ENCODE measurements at places on chromosomes 4 and X.

GRCh38 chr4:158176108-158176507 lies 3.3 kb upstream of the GASK1B start:
- no peak for DNase-seq

DNA sequence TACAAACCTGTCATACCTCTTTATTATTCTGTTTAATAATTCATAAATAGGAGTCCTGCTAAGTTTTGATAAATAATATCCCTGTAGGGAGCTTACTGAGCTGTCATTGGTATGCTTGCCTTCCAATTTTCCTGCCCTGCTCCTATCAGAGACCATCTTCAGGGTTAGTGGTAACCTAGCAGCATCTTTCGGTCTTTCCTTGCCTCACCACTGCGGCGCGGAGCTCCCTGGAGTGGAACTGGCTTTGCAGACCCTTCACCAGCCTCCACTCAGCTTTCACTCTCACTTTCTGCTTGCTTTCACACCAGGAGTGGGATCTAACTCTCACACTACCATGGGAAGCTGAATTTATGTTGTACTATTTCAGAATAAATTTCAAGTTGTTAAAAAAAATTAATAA lies 481.7 kb upstream of the ATOH1 start:
- DNase-seq: no peak

- no peak for DNase-seq
These were observed 46.9 kb upstream of the NFKB1 start for GRCh38 chr4:102454268-102454667.

GRCh38 chr4:128333309-128334018 lies 45.9 kb upstream of the PGRMC2 start:
- no peak for DNase-seq

GRCh38 chr4:24888475-24889344 lies 24.1 kb downstream of the CCDC149 start:
- no peak for DNase-seq

- DNase-seq: no peak
These were observed 113.2 kb upstream of the SPRY1 start for GRCh38 chr4:123283371-123283895.

GRCh38 chr4:167023364-167023925 lies 210.8 kb downstream of the SPOCK3 start:
- DNase-seq: no peak

- DNase-seq: no peak
These were observed 73.6 kb downstream of the MED28 start for GRCh38 chr4:17688011-17688441.

- no peak for DNase-seq
These were observed 86.3 kb downstream of the RTL9 start for GRCh38 chrX:110444996-110445395.

DNA sequence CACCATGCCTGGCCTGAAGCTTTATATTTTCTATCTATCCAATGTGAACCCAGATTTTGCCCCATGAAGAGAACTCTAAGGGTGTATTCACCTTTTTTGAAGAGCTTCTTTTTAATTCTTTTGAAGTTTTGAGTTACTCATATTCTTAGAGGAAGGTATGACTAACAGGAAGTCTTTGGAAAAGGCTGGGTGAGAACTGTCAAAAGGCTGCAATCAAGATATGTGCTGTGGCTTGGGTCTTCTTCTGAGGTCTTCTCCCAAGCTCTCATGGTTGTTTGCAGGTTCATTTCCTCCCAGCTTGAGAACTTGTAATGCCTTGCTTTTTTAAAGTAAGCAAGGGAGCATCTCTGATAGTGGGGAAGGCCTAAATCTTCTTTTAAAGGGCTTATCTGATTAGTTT lies 3.1 kb upstream of the C4orf17 start:
- no peak for DNase-seq

- no peak for DNase-seq
These were observed 665 bp downstream of the TIGD2 start for GRCh38 chr4:89111833-89112563.

GRCh38 chrX:88170553-88170952 lies 576.5 kb upstream of the CPXCR1 start:
- DNase-seq: no peak

GRCh38 chr4:186643501-186644310 lies 80.0 kb downstream of the FAT1 start:
- DNase-seq: no peak

GRCh38 chr4:43607827-43608461 lies 715.4 kb downstream of the GRXCR1 start:
- DNase-seq: no peak

GRCh38 chrX:28498658-28499057 lies 88.6 kb upstream of the IL1RAPL1 start:
- no peak for DNase-seq

DNA sequence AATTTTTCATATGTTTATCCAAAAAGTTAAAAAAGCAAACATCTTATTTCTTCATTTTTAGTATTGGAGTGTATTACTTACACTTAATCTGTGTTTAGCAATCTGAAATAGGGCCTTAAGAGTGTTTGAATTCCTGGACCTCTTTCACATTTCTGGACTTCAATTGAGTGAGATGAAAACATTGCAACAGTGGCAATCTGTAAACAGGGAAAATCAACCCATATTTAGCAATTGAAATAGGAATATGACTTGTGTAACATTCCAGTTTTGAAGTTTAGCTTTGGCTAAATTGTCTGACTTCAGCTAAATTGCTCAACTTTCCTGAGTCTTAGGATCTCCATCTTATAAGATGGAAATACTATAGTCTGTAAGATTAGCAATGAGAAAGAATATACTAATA lies 34.6 kb upstream of the FHL1 start:
- no peak for DNase-seq

- DNase-seq: no peak
These were observed 64.0 kb downstream of the SMAD1 start for GRCh38 chr4:145545538-145546174.

- DNase-seq: no peak
These were observed 472.5 kb downstream of the PCDH10 start for GRCh38 chr4:133621628-133622027.

GRCh38 chr4:79949178-79949577 lies 123.9 kb downstream of the ANTXR2 start:
- DNase-seq: no peak

GRCh38 chr4:132982151-132982550 lies 166.9 kb upstream of the PCDH10 start:
- no peak for DNase-seq

- DNase-seq: no peak
These were observed 56.3 kb downstream of the CCDC149 start for GRCh38 chr4:24856586-24856985.

DNA sequence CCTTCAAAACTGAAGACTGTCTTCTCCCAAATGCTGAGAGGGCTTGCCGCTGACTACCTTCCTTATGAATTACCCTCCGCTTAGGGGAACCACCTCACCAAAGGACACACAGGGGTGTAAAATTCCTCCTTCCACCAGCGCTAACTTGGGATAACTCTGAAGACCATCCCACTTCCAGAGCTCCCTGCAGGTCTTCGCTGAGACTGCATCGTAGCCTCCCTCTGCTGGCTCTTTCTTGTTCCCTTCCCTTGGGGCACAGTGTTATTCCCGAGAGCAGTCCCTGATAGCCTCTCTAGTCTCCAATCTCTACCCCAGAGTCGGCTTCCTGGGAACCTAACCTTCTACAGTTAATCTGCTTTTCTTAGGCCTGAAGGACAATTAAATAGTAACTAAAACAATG lies 725.5 kb upstream of the ATOH1 start:
- DNase-seq: no peak

DNA sequence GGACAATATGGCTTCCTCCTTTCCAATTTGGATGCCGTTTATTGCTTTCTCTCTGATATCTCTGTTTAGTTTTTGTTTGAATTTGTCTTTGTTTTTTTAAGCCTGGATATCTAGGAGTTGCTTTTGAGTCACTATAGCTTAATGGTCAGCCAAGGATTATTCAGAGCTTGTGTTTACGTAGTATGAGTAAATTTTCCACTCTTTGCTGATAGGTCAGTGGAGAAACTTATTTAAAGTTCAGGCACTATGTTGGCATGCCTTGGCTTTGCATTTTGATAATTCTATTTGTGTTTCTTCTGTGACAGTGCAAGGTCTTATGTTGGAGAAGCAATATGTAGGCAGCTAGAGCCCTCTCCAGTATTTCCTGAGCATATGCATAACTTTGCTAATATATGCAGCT lies 315.2 kb downstream of the GRID2 start:
- DNase-seq: no peak

DNA sequence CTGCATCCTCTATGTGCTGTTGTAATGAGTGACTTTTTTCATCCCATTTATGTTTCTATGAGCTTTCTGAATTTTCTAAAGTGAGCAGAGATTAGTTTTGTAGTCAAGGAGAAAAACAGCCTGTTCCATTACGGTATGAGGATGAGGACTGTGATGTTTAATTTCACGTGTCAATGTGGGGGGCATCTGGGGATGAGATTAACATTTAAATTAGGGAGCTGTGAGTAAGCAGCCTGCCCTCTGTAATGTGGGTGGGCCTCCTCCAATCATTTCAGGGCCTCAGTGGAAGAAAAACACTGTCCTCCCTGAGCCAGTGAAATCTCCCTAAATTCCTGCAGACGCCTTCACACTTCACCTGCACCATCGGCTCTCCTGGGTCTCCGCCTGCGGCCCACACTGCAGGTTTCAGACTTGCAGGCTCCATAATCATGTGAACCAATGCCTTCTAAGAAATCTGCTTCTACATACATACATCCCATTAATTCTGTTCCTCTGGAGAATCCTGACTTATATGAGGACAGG lies 121.7 kb downstream of the AFAP1 start:
- no peak for DNase-seq

DNA sequence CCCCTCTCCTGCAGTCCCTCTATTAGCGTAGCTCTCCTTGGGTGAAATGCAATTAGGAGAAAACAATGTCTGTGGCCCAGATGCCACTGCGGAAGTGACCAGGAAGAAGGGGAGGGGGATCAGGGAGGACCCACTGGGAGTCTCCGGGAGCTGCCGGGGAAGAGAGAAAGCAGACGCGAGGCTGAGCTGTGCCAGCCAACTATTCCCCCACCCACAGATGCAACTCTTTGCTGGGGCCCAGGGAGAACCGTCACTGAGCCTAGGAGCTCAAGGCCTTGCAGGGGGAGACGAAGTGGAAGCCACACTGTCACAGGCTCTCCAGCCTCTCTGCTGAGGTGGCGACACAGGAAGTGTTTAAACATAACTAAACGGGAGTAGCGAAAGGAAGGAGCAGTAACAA lies 149.2 kb downstream of the BCOR start:
- no peak for DNase-seq

DNA sequence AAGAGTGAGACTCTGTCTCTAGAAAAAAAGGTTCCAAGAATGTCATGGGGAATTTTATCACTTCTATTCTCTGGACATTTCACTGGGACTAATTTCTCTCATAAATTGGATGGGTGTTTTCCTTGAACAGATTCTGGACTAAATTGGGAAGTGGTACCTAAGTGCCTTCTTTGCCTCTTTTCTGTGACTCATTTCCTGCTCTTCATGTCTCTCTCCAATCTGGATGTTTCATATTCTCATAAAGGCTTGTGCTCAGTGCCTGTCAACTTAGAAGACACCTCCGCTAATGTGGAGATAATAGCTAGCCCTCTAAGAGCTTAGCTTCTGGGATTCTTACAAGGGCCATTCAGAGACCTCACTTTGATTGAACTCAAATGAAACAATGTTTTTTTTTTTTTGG lies 38.0 kb upstream of the IGFBP7 start:
- DNase-seq: no peak

- DNase-seq: no peak
These were observed 1.2 kb upstream of the UBA6 start for GRCh38 chr4:67702166-67702565.

All from activated CD8-positive, alpha-beta memory T cell treated with anti-CD3 and anti-CD28 coated beads for 1 hour (primary cell).